Cardiac fibroblast (primary cell): ENCODE measurements at places on chromosomes 1 and 21.

GRCh38 chr1:165129568-165130164 is 226.8 kb downstream of the LMX1A start:
- DNase-seq, result peak; percentile 29

- DNase-seq, result peak; percentile 78
These were observed 3.0 kb downstream of the TRIM46 start for GRCh38 chr1:155176544-155177071.

GRCh38 chr1:206535853-206536188 is 28.5 kb downstream of the RASSF5 start:
- no peak for DNase-seq

DNA sequence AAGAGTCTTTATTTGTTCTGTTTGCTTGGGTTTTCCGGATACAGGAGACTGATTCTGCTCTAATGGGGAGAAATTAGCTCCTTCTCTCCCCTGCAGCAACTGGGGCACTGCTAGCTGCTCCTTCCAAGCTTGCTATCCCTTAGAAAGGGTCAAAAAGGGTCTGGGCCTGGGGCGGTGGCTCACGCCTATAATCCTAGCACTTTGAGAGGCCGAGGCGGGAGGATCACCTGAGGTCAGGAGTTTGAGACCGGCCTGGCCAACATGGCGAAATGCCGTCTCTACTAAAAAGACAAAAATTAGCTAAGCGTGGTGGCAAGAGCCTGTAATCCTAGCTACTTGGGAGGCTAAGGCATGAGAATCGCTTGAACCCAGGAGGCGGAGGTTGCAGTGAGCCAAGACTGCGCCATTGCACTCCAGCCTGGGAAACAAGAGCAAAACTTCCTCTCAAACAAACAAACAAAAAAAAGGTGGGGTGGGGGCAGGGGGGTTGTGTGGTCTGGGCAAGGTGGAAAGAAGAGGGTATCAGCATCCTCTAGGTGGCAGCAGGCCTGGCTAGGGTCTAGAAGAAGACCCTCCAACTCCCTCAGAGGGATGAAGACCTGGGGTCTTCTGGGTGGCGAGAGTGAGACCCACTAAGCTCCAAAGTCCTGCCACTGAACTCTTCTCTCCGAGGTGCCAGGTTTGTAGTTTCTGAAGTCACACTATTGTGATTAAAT is 15.4 kb upstream of the TBX15 start:
- no peak for DNase-seq

GRCh38 chr21:26091480-26092018 is 79.0 kb downstream of the APP start:
- no peak for DNase-seq

GRCh38 chr1:226956942-226957713 is 17.0 kb downstream of the COQ8A start:
- no peak for DNase-seq

DNA sequence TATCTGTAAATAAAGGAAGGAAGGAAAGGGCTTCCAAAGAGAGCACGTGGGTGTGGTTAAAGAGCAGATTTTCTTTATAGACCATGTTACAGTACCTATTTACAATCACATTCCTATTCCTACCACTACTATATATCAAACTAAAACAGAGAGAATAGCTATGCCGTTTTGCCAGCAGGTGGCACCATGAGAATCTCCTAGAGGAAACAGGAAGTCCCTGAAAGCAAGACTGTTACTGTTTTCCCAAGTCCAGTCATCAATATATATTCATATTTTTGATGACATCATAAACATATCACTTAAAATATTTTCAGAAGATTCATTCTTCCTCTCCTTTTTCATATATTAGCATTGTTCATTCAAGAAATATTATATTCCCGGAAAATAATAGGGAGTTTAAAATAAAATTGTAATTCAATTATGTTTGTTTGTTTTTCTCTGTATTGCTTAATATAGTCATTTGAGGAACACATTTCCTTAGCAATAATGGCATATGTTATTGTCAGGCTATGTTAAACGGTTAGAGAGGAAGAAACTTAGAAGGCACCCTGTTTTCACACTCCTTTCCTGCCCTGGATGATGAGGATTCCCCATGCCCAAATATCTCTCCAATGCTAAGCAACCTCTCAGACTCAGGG is 6.6 kb downstream of the CCDC190 start:
- peak; percentile 95 for DNase-seq

DNA sequence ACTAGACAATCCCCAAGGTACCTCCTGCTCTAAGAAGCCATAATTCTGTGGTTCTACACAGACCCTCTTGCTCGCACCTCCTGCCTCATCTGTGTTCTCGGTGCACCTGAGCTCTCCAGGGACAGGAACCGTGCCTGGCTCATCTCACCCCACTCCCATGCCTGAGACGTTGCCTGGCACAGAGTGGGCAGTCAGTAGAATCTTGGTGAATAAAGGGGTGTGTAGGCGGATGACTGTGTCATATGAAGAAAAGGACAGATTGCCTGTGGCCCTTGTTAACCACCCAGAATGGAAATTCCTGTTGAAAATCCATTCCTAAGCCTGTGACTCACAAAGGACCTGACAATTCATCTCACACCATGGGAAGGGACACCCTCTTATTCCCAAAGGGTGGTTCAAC is 92.9 kb downstream of the KCNN3 start:
- DNase-seq, result no peak

DNA sequence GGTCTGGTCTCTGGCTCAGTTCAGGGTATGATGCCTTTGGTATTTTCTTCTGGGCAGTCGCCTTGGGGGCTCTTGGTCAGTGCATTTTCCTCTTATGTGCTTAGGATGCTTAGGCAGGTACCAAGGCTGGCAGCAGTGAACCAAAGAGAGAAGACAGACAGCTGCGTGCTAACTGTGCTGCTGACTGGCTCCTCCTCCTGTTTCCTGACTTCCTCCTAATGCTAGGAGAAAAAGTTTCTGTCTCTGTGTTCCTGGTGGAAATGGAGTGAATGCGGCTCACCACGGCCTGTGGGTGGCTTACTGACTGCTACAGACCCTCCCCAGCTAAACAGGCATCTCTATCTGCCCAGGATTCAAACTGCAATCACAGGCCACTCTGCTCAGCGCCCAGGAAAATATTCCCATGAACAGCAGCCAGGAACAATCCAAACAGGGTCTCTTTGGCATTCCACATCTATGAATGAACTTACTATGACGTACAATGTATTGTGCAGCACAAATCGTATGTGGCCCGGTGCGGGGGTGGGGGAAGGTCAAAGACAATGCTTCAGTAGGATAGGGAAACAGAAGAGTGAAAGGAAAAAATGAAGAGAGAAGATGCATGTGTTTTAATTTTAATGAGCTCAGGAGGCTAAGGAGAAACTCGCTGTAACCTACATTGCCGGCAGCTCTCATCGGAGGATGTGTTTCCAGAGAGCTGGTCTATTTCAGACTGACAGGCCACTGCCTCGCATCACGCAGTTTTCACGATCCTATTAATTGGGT is 2.8 kb downstream of the ABCG1 start:
- peak; percentile 86 for DNase-seq

GRCh38 chr1:110573314-110573713 is 32.8 kb downstream of the KCNA2 start:
- DNase-seq, result no peak

DNA sequence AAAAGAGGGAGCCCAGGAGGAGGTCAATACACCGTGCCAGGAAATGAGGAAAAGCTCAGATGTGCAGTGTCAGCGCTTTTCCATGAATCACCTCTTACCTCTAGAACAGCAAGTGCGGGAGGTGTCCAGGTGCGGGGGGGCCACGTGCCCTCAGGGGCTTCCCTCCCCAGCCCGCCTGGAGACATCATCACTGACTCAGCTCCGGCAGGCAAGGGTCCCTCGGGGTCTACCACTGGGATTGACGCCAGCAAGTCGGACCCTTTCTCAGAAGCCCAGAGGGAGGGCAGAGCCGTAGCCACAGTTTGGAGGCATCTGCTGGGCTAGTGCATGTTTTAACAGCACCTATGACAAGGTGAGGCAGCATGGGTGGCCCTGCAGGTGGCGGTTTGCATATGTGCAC is 67.4 kb upstream of the TRAPPC10 start:
- no peak for DNase-seq

GRCh38 chr1:184646824-184647223 is 107.8 kb downstream of the EDEM3 start:
- no peak for DNase-seq

GRCh38 chr1:59055908-59056719 is 240.8 kb upstream of the FGGY start:
- peak; percentile 51 for DNase-seq

GRCh38 chr1:156435545-156436140 is 64.9 kb downstream of the MEF2D start:
- peak; percentile 23 for DNase-seq

GRCh38 chr1:178885869-178886268 is 15.0 kb upstream of the ANGPTL1 start:
- DNase-seq, result no peak

GRCh38 chr21:45178070-45178608 is 103.8 kb downstream of the ADARB1 start:
- DNase-seq, result no peak

DNA sequence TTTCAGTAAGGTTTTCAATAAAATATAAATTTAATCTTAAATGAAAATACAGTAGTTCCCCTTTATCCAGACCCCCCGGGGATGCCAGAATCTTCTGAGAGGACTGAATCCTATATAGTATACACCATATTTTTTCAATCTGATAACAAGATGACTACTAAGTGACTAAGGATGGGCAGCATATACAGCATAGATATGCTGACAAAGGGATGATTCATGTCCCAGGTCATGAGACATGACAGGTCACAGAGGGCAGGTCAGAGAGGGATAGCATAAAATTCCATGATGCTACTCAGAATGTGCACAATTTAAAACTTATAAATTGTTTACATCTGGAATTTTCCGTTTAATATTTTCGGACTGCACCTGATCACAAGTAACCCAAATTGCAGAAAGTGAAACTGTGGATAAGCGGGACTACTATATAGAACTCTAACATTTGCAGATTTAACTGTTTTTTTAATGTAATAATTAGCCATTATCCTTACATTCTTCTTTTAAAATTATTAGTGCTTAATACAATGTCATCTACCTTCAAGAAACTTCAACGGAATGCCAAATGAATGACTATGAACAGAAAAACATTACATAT is 48.8 kb downstream of the LRRC40 start:
- no peak for DNase-seq

DNA sequence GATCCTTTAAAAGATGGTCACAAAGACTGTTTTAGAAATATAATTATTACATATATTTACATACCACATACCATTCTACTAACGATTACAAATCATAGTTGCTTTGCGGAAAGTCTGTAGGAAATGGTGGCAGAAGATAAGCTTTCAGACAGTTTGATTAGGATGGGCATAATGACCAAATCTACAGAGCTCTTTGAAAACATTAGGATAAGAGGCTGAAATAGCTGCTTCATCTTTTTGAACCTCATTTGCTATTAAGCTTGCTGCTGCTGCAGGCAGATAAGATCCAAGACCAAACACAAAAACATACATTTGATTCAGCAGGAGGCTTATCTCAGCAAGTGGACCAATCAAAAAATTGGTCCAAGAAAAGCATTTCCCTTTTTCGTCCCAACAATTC is 47.1 kb downstream of the DDAH1 start:
- DNase-seq, result no peak

GRCh38 chr1:82317671-82318070 is 516.9 kb downstream of the ADGRL2 start:
- peak; percentile 9 for DNase-seq

DNA sequence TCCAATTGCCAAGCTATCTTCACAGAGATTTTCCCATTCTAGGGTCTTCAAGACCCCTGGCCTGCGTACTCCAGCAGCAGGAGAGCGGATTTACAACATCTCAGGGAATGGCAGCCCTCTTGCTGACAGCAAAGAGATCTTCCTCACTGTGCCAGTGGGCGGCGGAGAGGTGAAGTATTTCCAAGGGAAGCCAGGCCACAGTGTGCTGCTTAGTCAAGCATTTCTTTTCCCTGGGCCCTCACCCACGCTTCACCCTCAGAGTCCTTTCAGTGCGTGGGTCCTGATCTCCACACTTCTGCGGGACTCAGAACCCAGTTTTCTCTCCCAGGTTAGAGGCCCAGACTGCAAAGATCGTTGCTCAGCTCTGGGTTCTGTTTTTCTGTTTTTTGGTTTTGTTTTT is 13.1 kb downstream of the CDCA8 start:
- no peak for DNase-seq

GRCh38 chr1:1116701-1117468 is 996 bp upstream of the C1orf159 start:
- no peak for DNase-seq

DNA sequence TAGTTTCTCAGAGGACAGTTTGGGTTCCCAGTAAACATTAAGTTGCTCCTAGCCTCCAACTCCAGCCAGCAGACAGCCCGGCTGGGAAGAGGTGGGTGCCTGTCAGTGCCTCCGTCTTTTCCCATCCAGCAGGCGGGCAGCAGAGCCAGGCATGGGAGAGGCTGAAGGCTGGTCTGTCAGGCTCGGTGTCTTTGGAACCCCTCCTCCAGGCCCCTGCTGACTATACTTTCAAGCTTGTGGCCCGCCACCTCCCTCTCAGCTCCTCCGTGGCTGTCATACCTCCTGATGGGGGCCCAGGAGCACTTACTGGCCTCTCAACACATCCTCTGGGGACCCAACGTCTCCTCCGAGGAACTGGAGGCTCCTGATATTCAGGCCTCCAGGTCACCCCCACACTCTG is 140.9 kb downstream of the ACTL8 start:
- no peak for DNase-seq

DNA sequence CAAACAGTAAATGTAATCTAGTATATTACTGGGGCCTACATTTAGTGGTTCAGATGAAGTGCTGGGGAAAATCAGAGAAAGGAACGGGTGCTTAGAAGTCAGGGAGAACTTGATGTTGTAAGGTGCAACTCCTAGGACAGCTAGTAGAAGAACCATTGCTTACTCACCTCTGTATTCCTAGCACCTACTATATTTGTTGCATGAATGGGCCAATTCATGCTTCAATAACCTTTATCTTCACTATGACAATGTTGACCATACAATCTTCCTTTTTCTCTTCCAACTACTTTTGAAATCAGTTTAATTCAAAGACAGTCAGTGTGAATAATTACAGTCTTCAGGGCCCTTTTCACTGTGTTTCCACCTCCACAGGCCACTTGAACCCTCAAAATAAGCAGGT is 125.0 kb upstream of the DMRTA2 start:
- no peak for DNase-seq

DNA sequence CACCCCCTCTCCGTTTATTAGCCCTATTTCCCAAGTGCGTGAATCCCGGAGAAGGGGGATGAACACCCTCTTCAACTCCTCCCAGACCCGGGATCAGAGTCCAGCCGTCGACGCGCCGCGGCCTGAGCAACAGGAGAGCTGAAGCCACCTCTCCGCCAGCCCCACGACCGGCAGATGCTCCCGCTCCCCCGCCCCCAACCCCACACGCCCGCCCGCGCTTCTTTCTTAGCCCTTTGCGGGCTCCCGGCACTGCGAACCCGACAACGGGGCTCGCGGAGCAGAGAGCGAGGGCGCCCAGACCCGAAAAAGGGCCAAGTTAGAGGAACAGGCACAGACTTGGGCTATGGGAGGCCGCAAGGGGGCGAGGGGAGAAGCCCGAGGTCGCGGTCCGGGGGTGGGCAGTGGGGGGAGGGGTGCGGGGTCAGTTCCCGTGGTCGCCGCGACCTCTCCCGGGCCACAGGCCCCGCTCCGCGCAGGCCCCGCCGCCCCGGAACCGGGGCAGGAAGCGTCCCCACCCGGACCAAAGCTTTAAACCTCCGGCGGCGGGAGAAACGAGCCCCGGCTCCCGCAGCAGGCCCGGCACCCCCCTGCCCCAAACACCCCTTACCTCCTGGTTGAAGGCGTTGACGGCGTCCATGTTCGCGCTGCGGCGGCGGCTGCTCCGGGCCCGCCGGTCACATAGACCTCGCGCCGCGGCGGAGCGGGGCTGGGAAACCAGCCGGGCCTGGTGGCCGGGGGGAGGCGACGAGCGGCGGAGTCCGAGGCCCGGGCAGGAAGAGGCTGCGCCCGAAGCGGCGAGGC is 662 bp downstream of the SCAF4 start:
- DNase-seq, result peak; percentile 48

- no peak for DNase-seq
These were observed 68.1 kb downstream of the SH3BGR start for GRCh38 chr21:39519835-39520234.
